Stimulated activated CD8-positive, alpha-beta memory T cell treated with anti-CD3 and anti-CD28 coated beads, Interleukin-12 subunit alpha, Interleukin-12 subunit beta, amount 100 ng/mL, for 1 hour (primary cell): ENCODE measurements at places on chromosomes 7 and 10.

GRCh38 chr7:1546274-1546908 lies 9.6 kb downstream of the TMEM184A start:
- DNase-seq, result no peak

- DNase-seq, result no peak
Measured at GRCh38 chr10:111344804-111345203, 268.0 kb downstream of the ADRA2A start.

GRCh38 chr7:129167817-129168216 lies 20.6 kb upstream of the SMO start:
- no peak for DNase-seq

GRCh38 chr10:68142761-68143160 lies 33.5 kb downstream of the MYPN start:
- no peak for DNase-seq

GRCh38 chr7:103576641-103577040 lies 130.6 kb upstream of the SLC26A5 start:
- no peak for DNase-seq

GRCh38 chr7:126236261-126236660 lies 1016.5 kb downstream of the GRM8 start:
- no peak for DNase-seq

DNA sequence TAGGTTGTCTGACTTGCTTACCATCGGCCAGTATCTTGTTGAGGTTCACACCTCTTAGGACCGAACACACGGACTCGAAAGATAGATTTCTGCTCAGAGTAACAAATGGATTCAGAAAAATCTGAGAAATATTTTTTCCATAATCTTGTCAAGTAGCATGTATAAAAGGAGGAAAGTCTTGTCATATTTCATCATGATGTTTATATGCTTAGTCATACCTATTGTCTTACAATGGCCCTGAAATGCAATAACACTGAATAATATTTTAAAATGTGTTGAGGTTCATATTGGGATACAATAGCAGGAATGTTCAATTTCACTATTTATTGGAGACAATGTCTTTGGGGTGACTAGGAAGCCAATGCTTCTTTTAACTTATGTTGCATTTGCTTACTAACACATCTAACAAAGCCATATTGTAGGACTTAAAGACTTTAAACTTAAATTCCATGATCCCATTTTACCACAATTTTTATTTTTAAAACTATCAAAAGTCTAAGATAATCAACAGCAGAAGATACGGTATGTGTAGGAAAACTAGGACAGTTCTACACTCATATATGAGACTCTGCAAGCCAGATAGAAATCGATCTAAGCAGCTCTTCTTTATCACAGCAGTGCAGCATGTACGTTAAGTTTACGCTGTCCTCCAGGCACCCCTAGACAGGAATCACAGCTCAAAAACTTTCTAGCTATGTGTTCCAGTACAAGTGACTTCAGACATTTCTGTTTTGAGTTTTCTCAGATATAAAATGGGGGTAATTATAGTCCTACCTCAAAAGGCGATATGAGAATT lies 135.7 kb upstream of the CAV2 start:
- DNase-seq, result no peak

GRCh38 chr7:55534262-55534915 lies 37.9 kb downstream of the VOPP1 start:
- peak; percentile 20 for DNase-seq

GRCh38 chr7:47534322-47535034 lies 47.4 kb downstream of the TNS3 start:
- DNase-seq, result no peak

DNA sequence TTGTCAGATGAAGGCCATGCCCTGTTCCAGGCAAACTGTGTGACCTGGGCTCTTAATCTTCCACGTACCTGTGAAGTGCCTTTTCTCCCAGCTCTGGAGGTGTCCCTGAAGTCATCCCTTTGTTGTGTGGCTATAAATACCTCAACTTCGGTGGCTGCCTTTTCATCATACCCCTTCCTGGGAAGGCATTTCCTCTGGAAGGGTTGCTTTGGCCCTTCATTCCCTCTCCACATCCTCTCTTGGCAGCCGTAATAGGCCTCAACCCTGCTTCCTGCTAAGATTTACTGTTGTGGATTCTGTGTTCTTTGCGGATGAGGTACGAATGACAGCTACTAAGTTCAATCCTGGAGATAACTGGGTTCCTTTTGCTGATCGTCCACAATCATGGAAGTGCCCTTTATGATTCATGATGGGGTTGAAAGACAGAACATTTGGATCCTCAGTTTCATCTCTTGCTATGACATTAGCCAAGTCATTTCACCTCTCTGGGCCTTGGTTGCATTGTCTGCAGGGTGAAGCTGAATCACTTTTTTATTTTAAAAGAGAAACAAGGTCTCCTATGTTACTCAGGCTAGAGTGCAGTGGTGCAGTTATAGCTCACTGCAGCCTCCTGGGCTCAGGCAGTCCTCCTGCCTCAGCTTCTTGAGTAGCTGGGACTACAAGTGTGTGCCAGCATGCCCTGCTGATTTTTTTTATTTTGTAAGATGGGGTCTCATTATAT lies 23.6 kb downstream of the FKBP6 start:
- DNase-seq, result no peak
